Psoas muscle (tissue), 8 donors: ENCODE measurements at places on chromosomes 4 and X.
A peak's percentile ranks its signal among the peaks of the same experiment; 100 is the strongest.

GRCh38 chr4:10765386-10765785, 80.8 kb upstream of the CLNK start:
- no peaks in the 10 kb centered on the region for H3K4me1 ChIP-seq
- DNase-seq = no peak
- no peak overlapping the region for H3K4me3 ChIP-seq
- H3K27me3 ChIP-seq = no peaks in the 10 kb centered on the region
- no peaks in the 10 kb centered on the region for H3K36me3 ChIP-seq

DNA sequence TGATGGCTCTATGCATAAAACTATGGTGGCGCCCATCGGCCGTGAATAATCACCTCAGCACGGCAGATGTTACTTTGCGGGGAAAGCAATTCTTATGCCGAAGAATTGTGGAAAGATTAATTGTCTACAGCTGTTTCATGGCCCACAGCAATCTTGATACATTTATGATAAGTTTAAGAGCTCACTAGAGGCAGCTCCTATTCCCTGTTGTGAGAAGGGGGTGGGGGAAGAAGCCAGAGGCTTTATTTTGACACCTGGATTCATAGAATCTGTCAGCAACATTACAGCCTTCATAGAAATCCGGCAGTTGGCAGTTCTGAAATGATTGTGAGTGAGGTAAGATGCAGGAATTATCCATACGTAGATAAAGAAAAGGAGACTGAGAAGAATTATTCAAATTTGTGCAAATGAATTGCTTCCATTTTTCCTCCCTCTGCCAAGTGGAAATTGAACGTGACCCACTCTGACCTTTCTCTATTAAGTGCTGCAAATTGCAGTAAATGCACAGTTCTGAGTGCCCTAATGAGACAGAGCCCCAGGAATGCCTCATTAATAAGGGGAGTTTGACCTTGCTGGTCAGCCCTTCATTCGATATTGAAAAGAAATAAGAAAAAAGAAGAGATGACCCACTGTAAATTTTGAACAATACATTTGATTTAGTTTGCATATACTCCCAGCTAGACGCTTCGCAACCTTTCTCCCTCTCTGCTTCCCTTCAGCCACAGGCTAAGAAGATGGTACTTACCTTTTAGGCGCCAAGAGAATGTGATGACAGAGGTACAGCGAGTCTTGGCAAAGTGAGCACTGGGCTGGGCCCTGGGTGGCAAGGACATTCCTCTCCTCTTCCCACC, 188.8 kb downstream of the GPAT3 start:
- no peak overlapping the region for H3K4me3 ChIP-seq
- no peak overlapping the region for H3K27ac ChIP-seq
- DNase-seq = no peak
- no peaks in the 10 kb centered on the region for H3K36me3 ChIP-seq
- H3K4me1 ChIP-seq = no peaks in the 10 kb centered on the region

- H3K36me3 ChIP-seq = no peaks in the 10 kb centered on the region
- peak overlapping the region; percentile 35 for H3K4me3 ChIP-seq
- H3K27ac ChIP-seq = peak overlapping the region; percentile 58
- H3K4me1 ChIP-seq = peaks cover 75% of the 10 kb centered on the region
Observed at GRCh38 chr4:184453365-184454160, 20.8 kb downstream of the IRF2 start.

DNA sequence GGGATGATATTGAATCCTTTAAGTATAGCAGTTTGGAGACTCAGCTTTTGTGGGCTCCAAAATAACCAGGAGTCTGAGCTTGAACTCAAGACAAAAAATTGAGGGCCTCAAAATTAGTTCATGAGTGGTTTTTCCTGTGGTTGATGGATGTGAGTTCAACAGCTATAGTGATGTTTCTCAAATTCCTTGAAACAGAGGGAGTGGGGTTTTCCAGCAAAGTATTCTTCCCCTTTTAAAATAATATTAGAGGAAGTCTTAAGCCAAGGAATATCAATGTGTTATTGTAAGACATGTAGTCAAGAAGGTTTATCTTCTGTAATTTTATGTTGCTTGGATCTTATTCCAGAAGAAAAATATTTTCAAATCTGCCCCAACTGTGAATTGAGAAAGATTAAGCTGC, 10.6 kb downstream of the OTC start:
- peaks cover 12% of the 10 kb centered on the region for H3K27me3 ChIP-seq
- H3K27ac ChIP-seq = no peak overlapping the region
- no peaks in the 10 kb centered on the region for H3K36me3 ChIP-seq

DNA sequence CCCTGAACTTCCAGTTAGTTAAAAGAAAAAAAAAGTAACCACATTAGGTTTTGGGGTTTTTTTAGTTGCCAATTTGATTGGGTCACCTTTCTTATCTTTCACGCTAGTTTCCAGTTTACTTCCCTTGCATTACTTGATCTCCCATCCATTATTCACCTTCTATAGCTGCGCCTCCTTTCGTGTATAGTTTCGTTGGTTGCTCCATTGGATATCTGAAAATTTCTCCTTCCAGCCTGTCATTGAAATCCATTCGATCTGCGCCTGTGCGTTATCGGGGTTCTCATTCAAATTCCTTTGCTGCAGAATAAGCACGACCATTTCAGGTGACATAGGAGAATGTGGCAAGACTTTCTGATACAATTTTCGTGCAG, 764 bp downstream of the TRAPPC11 start:
- DNase-seq = no peak
- peak overlapping the region; percentile 92 for H3K4me3 ChIP-seq
- H3K27me3 ChIP-seq = no peaks in the 10 kb centered on the region
- H3K36me3 ChIP-seq = peaks cover 30% of the 10 kb centered on the region
